ENCODE measurements at places on chromosomes 1 and 21.

GRCh38 chr1:161198194-161198896 lies 509 bp downstream of the ADAMTS4 start:
- no peak for DNase-seq

DNA sequence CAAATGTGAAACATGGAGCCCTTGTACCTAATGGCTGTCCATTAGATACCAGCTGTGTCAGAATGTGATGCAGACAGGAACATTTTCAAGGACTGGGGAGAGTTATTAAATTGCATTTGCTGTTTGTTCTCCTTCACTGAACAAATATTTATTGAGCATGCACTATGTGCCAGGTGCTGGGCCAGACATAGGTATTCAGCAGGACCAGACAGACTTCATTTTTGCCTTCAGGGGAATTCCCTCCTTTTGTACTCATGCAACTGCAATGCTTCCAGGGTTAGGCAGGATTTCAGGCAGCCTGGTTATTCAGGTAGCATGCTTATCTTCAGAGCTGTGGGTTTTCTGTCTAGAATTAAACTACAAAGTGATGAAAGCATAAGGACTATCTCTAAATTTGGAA lies 64.2 kb upstream of the SMYD2 start:
- DNase-seq: no peak

- no peak for DNase-seq
These were observed 184.5 kb downstream of the TGFBR3 start for GRCh38 chr1:91701472-91701869.

DNA sequence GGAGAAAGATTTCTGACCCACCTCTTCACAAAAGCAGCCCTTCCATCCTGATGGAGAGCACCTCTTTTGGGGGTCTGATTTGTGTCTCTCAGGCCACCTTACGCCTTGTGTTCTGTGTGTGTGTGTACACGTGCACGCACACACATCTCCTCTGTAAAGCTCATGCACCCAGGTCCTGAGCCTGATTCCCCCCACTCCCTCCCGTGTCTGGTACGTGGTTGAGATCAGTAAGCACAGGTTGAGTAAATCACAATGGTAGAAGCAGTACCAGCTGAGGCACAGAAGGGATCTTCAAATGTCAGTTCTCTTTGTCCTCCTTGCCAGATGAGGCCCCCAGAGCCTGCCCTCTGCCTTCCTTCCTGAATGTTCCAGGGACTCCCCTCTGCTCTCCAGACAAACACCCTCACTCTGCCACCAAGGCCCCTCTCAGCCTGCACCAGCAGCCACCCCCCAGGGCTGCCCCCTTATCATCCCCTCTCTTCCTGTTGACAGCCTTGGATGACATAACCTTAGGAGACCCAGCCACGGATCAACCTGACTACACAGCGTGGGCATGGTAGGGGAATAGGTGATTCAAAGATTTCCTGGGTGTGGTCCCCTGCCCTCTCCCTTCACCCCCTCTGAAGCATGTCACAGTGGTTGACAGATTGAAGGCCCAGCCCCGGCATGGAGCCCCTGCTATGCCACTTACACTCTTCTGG lies 112.8 kb downstream of the HIVEP3 start:
- no peak for DNase-seq

GRCh38 chr1:234230414-234230862 lies 142.8 kb upstream of the COA6 start:
- no peak for DNase-seq

- DNase-seq: no peak
These were observed 83.5 kb upstream of the CLDN14 start for GRCh38 chr21:36563341-36563926.

DNA sequence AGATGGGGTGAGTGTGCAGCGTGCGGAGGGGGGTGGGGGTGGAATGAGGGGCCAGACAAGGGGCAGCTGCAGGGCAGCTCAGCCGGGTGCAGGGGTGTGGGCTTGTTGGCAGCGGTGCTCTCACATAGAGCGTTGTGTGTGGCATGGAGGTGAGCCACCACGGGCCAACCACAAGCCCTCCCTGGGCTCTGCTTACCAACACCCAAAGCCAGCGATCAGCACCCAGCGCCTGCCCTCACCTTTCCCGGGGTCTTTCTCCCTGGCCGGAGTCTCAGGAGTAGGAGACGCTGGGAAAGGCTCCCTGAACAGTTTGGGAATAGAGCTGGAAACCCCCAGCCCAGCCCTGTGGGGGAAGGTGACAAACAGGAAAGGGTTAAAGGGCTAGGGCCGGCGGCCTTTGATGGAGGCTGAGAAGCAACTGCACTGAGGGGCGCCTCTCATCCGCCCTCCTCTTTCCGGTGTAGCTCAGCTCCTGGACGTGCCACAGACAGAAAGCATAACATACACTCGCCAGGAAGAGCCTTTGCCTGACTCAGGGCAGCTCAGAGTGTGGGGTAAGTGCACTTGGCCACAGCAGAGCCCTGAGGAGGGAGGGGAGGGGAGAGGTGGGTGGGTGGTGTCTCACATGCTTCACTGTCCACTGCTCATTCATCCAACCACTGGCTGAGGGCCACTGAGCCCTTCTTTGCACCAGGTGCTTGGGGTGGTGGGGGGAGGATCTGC lies 577 bp downstream of the IKBKE start:
- no peak for DNase-seq

DNA sequence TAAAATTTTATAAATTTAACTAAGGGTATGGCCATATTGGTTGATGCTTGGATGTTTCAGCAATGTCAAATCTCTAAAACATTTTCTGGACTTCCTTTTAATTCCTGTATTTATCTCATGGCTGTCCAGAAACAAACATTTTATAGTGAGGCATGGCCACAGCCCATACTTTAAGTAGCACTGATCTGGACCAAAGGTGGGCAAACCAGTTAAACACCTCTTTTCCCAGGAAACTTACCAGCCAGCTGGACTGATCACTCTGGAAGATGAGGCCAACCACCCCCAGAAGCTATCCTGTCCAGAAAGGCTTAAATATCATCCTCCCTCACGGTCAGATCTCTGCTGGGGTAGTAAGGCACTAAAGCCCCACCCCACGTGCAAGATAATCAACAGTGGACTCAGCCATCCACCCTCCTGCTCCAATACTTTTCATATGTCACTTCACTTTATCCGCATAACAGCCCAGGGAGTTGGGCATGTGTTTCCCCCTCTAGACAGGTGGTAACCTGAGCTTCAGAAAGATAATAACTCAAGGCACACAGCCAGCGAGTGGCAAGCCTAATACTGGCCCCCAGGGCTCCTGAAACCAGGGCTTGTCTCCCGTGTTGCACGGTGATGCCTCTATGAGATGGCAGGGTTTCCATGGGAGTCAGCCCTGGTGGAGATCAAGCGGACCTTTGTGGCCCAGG lies 120.5 kb upstream of the NGF start:
- no peak for DNase-seq

DNA sequence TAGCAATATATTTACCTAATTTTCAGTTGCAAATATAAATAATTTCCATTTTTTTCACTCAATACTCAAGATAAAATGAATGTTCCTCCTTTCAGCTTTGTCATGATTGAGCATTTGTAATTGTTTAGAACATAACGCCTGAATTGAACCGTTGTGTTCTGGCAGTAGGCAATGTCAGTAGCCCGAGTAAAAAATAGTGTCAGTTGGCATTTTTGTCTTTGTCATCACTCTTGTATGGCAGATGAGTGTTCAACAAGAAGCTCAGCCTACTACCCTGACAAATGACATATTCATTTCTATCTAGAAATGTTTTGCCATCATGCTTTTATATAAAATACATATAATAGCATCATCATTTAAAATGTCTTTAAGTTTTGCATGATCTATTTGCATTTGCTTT lies 691.4 kb upstream of the NCAM2 start:
- DNase-seq: no peak

DNA sequence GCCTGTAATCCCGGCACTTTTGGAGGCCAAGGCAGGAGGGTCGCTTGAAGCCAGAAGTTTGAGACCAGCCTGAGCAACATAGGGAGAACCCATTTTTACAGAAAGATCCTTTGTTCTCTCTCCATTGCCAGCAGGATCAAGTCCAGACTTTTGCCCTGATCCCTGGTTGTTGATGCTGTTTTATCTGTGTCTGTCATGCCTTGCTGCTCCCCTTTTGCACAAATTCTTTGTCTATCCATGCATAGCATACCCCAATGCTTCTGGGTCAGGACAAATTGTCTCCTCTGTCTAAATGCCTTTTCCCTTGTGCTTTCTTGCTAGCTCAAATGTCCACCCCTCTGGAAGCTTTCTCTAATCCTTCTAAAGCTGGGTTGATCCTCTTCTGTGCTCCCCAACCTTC lies 25.3 kb upstream of the FAAH start:
- no peak for DNase-seq

GRCh38 chr1:226596531-226597165 lies 48.1 kb downstream of the STUM start:
- no peak for DNase-seq

DNA sequence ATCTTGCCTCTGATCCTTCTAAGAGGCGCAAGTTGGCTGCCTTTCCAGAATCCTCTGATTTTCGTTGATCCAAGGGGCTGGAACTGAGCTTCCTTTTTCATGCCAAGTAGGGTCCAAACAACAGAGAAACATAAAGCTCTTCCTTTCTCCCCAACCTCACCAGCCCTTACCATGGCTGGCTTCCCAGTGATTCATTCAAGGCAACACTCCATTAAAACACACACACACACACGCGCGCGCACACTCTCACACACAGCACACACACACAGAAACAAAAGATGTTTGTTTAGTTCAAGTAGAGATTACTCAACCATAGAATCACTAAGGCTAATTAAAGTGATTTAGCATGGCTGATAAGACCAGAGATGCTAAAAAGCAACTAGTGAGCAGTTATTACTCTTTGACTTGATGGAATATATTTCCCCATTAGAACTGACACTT lies 13.0 kb upstream of the GUCA2A start:
- peak; percentile 65 for DNase-seq

GRCh38 chr1:202998836-202999750 lies 8.1 kb upstream of the TMEM183A start:
- peak; percentile 28 for DNase-seq

DNA sequence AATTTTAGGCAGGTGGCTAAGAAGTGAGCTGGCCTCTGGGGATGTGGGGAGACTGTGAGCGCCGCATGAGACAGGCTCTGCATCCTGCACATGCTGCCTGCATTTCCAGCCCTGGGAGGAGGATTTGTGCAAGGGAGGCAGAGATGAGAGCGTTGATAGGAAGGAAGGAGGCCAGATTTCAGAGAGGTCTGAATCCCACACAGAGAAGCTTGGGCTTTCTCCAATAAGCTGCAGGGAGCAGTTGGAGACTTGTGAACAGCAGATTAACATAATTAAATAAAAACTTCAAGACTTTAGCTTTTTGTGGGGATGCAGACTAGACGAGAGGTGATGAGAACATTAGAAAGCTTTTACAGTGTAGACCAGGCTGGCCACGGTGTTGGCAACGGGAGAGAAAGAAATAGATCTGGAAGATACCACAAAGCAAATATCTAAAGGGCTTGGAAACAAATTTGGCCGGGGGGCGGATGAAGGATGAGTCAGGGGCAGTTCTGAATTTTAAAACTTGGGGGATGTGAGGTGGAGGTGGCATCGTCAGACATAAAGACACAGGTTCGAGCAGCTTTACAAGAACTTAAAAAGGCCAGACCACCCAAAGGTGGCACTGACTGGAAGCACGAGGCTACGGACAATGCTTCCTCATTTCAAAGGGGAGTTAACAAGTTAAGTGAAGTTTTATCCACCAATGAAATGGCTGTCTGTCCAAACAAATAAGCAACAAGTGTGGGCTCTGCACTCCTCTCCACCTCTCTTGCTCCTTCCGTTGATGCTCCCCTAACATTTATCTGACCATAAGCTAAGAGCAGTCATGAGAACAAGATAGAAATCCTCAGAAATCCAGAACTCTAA lies 57.0 kb downstream of the HIVEP3 start:
- no peak for DNase-seq

GRCh38 chr21:15729346-15729673 lies 472 bp upstream of the USP25 start:
- DNase-seq: no peak

GRCh38 chr1:19786988-19787423 lies 12.7 kb downstream of the TMCO4 start:
- no peak for DNase-seq

- DNase-seq: no peak
These were observed 15.4 kb downstream of the ALG14 start for GRCh38 chr1:95057351-95057750.

GRCh38 chr1:221137666-221138065 lies 258.4 kb downstream of the HLX start:
- DNase-seq: no peak

- peak; percentile 17 for DNase-seq
These were observed 111.8 kb downstream of the POU2F1 start for GRCh38 chr1:167332503-167332902.

DNA sequence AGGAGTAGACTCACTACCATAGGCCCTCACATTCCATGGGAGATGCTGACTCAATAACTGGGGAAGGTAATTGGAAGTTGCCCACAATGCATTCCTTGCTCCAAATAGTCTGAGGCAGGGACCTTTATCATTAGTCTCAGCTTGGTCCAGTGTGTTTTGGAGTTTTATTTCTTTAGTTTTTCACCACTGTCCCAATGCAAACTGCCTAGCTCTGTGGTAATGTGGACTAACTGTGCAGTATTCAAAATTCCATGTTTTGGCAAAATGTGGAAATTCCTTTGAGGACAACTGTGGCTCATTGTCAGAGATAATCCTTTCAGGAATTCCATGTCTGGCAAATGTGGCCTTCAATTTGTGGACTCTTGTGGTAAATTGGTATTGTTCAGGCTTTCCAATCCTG lies 78.1 kb upstream of the PAPPA2 start:
- no peak for DNase-seq

- no peak for DNase-seq
These were observed 7.1 kb downstream of the FAM78B start for GRCh38 chr1:166159656-166160055.

- DNase-seq: no peak
These were observed 254.2 kb downstream of the OLFM3 start for GRCh38 chr1:101742509-101742908.

DNA sequence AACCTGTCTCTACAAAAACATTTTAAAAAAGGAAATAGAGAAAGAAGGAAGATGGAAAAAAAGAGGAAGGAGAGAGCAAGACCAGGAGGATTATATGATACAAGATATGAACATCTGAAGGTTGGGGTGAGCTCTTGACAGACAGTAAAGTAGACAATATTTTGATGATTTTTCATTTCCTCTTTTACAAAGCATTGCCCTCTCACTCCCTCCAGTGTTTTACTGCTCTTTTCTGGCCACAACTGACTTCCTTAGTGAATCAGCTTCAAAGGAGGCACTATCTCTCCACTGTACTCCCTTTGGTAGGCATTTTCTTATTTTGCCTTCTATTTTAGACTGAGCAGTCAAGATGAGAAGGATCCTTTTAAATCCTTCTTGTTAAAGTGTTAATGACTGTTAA lies 296.7 kb downstream of the KCTD3 start:
- no peak for DNase-seq

GRCh38 chr21:14956807-14957206 lies 108.0 kb downstream of the NRIP1 start:
- no peak for DNase-seq

Data from fibroblast of the conjunctiva (primary cell).